HCT116 (cell line): ENCODE measurements at places on chromosomes 11 and 22. TPM values are rescaled to one million over a fixed set of nuclear protein-coding genes. Genes with fewer than 3 reads are reported as not detected.

CALCA gene
- total RNA-seq = not detected

MMP11 gene
- total RNA-seq = 7.4 TPM

- DNase-seq = no peak
These were observed 2.5 kb downstream of the PKP3 start for GRCh38 chr11:396511-396947.

YAP1 gene
- total RNA-seq = 88.6 TPM

TP53I11 gene
- 46.9 TPM for total RNA-seq

GRCh38 chr22:24367841-24368240 is 59.6 kb upstream of the ADORA2A start:
- DNase-seq = no peak

DNA sequence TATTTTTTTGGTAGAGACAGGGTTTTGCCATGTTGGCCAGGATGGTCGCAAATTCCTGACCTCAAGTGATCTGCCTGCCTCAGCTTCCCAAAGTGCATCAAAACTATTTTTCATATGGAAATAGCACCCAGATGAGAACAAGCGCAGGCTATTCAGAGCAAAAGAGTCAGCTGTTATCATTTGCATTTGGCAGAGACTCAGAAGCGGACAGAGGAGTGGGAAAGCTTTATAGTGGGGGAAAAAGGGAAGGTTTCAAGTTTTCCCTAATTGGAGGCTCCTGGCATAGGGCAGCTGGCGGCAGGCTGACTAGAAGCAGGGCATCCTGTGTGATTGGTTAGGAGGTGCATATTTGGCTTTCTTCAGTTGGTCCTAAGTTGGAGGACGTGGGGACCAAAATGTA is 20.2 kb downstream of the ATG13 start:
- no peak for DNase-seq

GRCh38 chr11:10659339-10660216 is 34.0 kb downstream of the IRAG1 start:
- peak; percentile 96 for DNase-seq

- DNase-seq = no peak
These were observed 13.2 kb downstream of the FZD4 start for GRCh38 chr11:86941871-86942599.
